ENCODE measurements at places on chromosomes 4 and X.

GRCh38 chr4:175953960-175954521, 111.6 kb upstream of the WDR17 start:
- no peak for DNase-seq

DNA sequence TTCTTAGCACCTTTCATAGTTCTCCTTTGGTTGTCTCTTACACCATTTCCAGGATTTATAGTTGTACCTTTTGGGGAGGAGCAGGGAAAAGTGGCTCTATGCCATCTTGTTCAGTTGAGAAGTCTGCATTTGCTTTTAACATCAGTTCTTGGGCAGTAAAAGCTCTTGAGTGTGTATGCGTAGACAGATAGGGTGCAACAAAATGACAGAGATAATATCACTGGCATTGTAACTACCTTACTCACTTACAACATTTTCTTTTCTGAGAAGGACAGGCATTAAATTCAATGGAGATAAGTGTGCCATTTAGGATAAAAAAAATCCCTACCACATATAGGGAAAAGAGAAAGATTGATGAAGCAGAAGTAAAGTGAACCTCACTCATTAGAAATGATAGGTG, 38.9 kb downstream of the ADGRG4 start:
- no peak for DNase-seq

DNA sequence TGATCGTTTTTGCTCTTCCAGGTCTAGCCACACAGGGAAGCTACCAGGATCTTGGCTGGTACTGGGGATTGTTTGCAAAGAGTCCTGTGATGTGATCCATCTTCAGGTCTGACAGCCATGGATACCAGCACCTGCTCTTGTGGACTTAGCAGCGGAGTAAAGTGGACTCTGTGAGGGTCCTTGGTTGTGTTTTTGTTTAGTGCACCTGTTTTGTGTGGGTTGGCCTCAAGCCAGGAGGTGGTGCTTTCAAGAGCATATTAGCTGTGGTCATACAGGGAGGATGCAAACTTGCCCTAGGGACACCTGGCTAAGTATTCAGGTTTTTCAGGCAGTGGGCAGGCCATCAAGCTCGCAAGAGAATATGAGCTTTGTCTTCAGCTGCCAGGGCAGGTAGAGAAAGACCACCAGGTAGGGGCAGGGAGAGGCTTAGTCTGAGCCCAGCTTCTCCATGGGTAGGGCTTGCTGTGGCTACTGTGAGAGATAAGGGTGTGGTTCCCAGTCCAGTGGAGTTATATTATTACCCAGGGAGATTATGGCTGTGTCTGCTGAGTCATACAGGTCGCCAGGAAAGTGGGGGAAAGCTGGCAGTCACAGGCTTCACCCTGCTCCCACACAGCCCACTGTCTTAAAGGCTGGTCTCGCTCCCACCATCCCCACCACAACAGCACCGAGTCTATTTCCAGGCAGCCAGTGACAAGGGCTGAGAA, 293.7 kb downstream of the PCDH18 start:
- DNase-seq: peak; percentile 34

DNA sequence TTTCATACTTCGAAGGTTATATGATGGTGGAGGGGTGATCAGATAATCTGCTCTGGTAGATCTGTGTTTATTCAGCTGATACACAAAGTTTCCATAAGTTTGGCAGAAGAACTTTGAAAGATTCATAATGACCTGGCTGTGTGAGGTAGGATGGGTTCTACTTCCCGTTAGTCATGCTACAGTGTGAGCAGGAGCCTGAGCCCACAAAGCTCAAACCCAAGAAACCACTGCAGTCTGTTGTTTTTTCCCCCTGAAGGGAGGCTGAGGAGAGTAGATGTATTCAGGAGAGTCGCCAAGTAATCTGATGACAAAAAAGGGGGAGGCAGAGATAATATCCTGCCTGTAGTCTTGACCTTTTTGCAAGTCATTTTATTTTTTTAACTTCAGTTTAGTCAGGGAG, 52.8 kb upstream of the PPP3CA start:
- DNase-seq: no peak

DNA sequence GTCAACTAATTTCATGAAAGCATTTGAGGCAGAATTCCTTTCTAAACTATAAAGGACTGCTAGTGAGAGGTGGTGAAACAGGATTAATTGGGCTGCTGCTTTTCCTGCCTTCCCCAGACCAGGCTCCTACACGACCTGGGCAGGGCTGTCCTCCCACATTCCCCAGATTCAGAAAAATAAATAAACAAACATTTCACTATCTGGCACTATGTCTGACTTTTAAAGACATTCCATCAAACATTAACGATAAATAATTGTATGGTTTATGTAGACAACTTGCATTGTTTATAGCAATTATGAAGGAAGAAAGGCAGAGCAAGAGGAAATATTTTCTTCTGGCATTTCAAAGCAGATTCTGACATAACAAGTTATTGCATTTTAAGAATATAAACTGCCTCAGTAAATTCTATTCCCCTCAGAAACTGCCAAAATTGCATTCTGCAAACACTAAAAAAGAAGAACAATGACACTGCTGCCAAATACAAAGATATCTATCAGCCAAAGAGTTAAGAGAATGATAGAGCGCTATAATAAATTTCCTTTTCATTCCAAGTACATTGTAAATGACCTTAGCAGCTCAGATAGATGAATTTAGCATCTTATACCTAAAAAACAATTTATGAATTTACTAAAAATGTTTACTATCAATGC, 214.7 kb upstream of the INTU start:
- DNase-seq: no peak

GRCh38 chrX:21394792-21395191, 20.6 kb downstream of the CNKSR2 start:
- no peak for DNase-seq

GRCh38 chr4:20252656-20253282, 1.1 kb downstream of the SLIT2 start:
- DNase-seq: no peak

DNA sequence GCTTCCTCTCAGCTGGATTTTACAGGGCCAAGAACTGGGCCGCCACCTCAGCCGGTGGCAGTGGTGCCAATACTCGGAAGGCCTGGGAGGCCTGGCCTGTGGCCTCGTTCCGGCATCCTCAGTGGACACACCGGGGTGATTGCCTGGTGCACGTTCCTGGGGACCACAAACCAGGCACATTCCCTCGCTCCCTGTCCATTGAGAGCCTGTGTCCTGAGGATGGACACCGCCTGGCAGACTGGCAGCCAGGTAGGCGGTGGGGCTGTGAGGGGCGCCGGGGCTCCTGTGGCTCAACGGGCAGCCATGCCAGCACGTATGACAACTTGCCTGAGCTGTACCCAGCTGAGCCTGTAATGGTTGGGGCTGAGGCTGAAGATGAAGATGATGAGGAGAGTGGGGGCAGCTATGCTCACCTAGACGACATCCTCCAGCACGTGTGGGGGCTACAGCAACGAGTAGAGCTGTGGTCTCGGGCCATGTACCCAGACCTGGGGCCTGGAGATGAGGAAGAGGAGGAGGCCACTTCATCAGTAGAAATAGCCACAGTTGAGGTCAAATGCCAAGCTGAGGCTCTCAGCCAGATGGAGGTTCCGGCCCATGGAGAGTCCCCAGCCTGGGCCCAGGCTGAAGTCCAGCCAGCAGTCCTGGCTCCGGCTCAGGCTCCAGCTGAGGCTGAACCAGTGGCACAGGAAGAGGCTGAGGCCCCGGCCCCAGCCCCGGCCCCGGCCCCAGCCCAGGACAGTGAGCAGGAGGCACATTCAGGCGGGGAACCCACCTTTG, 70.4 kb downstream of the STARD8 start:
- no peak for DNase-seq

GRCh38 chr4:112284662-112285411, 867 bp downstream of the TIFA start:
- DNase-seq: no peak

- no peak for DNase-seq
Observed at GRCh38 chr4:70715097-70715496, 6.7 kb upstream of the RUFY3 start.

DNA sequence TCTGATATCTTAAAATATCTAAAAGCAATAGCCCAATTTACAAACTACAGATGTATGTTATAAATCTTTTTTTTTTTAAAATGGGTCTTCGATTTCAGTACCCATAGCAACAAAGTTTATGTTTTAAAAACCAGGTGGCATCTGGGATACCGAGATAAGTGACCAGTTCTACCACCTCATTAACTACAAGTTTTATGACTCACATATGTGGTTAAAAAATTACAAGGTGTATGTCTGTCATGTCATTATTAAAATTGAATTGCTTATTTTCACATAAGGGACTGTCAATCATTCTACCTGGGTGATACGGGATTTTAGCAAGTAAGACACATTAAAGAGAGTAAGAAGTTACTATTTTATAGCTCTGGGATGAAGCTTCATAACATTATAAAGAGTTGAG, 192.0 kb upstream of the ETNPPL start:
- no peak for DNase-seq

DNA sequence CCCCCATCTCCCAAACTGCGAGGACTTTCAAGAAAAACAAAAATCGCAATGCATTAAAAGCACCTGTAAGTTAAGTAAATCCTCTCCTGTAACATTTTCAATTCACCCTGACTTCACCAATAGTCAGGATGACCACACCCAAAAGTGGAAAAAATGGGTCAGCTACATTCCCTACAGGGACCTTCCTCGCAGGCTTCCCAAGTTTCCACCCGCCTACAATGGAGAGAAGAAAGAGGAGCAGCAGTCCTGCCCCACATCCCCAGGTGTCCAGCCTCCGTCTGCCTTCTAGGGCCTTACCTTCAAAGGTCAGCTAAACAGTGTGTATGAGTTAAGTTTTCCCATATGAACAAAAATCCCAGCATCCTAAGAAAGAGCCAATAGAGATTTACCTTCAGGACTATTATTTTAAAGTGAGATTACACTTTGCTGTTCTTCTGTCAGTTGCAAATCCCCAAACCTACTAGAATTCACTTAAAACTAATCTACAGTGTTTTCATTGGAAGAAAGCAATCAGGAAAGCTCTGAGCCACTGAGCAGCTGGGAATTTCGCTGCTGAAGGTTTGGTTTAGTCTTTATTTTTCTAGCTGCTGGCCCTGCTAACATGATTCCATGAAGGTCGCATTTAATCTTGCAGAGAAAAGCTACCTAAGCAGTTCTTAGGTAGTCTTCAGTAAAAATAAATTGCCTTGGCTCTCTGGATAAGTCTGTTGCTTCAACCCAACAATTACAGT, 12.5 kb downstream of the IRF2 start:
- no peak for DNase-seq

DNA sequence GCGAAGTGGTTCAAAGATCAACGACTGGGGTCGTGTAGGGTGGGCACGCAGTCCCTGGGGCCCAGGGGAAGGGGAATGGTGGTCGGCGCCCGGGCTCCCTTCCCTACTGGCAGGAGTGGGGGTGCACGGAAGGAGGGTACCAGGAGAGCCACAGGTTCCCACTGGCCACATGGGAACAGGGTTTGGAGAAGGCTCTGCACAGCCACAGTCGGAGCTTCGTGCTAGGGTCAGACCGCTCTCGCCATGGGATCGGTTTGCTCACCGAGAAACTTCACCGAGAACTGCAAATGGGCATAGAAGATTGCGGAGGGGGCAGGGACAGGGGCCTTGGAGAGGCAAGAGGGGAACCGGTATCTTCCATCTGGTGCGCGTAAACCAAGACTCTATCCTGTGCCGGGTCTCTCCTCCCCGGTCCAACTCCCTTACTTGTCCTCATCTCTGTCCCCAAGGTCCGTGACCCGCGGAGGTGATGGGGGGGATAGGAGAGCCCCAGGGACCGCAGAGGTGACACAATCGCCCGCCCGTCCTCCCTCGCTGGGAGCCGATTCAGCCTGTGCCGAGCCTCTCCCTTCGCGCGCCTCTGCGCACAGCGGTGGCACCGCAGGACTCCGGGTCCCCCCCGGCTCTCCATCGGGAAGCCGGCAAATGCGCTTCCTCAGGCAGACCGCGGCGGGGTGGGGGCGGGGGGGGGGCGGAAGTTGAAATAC, 1.0 kb downstream of the SCD5 start:
- peak; percentile 32 for DNase-seq

Data from NCI-H1105 (cell line).